ENCODE measurements at places on chromosomes 6 and 20. TPM values are rescaled to one million over a fixed set of nuclear protein-coding genes. Genes with fewer than 3 reads are reported as not detected.

The WFDC12 gene
- total RNA-seq: not detected

The RHAG gene
- total RNA-seq: not detected

The LBP gene
- 1.1 TPM for total RNA-seq

The MUC21 gene
- not detected for total RNA-seq

The CBLN4 gene
- total RNA-seq: not detected

The GLP1R gene
- total RNA-seq: not detected

The PXMP4 gene
- 7.4 TPM for total RNA-seq

The HRH3 gene
- total RNA-seq: not detected

The MAS1 gene
- not detected for total RNA-seq

The IRAK1BP1 gene
- total RNA-seq: 0.62 TPM

The HLA-F gene
- total RNA-seq: 3.8 TPM

The DPPA5 gene
- total RNA-seq: not detected

The HSPA12B gene
- total RNA-seq: 0.47 TPM

The TBXT gene
- total RNA-seq: not detected

The VIP gene
- not detected for total RNA-seq

The LHFPL5 gene
- total RNA-seq: 0.16 TPM

The GCNT2 gene
- total RNA-seq: 5.1 TPM

The ROMO1 gene
- 315 TPM for total RNA-seq

The RALGAPA2 gene
- total RNA-seq: 2.0 TPM

The NKX2-2 gene
- not detected for total RNA-seq

The CD83 gene
- total RNA-seq: 2.4 TPM

The MUCL3 gene
- 0.15 TPM for total RNA-seq

All from A549 treated with dexamethasone at 1 μM for 4 hours (cell line).